ENCODE measurements at places on chromosomes 3 and 15. TPM values are rescaled to one million over a fixed set of nuclear protein-coding genes. Genes with fewer than 3 reads are reported as not detected.

GRCh38 chr3:44061961-44062360, 179.7 kb upstream of the TOPAZ1 start:
- DNase-seq = no peak

GRCh38 chr3:53554559-53555067, 60.2 kb downstream of the CACNA1D start:
- DNase-seq = no peak

- no peak for DNase-seq
These were observed 257.8 kb downstream of the CD47 start for GRCh38 chr3:107833043-107833442.

- no peak for DNase-seq
These were observed 11.7 kb downstream of the MRPS11 start for GRCh38 chr15:88479169-88479568.

GRCh38 chr3:191628571-191628970, 167.6 kb downstream of the PYDC2 start:
- no peak for DNase-seq

DNA sequence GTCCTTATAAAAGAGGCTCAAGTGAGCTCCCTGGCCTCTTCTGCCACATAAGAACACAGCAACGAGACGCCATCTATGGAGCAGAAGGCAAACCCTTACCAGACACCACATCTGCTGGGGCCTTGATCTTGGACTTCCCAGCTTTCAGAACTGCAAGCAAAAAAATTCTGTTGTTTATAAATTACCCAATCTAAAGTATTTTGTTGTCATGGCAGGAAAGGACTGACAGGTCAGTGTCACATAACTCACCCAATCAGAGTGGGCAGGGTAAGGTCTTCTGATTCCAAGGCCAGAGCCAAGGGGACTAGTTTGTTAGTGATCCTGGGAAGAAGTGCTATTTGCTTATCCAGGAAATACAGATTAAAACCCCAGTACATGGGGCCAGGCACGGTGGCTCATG, 98.9 kb downstream of the HMG20A start:
- no peak for DNase-seq

- DNase-seq = no peak
These were observed 26.3 kb downstream of the B3GNT5 start for GRCh38 chr3:183279371-183279770.

- DNase-seq = no peak
These were observed 660 bp downstream of the NECTIN3 start for GRCh38 chr3:111072031-111072921.

GRCh38 chr3:72338942-72339669, 509.1 kb downstream of the SHQ1 start:
- peak; percentile 82 for DNase-seq

DNA sequence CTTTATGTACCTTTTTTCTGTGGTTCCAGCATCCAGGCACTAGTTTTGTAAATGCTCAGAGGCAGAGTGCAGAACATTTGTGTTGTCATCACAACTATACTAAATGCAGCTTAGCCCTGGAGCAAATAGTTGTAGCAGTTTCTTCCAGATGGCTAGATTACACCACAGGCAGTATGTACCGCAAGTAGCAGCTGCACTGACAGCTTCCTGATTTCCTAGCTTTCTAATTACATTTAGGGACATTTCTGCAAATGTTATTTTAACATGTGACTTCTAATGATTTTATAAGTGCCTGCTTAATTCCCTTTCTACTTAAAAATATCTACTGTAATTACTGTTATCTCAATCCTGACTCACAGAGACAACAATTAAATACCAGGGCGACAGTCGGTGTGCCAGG, 106.5 kb downstream of the NR2E3 start:
- DNase-seq = no peak

DNA sequence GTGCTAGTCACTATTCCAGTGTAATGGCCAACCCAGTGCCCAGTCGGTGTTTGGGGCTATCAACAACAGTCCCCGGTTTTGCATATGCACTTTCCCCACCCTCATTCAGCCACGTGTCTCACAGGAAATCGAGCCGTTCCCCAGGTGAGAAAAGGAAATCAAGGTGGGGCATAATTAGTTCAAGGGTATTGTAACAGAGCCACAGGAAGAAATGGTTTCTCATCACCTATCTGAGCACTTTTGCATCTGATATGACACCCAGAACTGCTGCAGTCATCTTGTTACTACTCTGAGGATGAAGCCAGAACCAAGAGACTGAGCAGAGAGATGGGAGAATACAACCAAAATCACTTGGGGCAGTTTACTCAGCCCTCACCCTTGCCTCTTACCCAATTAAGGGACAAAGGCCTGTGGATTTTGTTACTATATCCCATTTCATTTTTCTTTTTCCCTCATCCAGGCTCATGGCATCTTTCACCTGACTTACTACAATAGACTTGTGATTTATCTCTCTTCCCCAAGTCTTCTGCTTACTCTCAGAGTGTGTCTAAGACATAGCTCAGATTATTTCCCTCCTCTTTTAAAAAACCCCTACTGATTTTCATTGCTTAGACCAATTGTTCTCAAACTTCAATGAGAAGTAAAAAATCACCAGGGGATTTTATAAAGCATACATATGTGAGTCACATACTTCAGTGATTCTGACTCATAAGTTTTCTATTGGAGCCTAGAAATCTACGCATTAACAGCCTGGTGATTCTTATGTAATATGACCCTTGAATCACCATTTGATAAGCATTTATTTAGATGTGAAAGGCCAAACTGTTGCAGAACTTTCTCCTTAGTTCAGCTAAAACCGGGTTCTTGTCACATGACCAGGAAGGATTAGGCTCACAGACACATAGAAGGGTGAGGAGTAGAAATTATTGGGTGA, 40.5 kb downstream of the TRAT1 start:
- DNase-seq = peak; percentile 59

DNA sequence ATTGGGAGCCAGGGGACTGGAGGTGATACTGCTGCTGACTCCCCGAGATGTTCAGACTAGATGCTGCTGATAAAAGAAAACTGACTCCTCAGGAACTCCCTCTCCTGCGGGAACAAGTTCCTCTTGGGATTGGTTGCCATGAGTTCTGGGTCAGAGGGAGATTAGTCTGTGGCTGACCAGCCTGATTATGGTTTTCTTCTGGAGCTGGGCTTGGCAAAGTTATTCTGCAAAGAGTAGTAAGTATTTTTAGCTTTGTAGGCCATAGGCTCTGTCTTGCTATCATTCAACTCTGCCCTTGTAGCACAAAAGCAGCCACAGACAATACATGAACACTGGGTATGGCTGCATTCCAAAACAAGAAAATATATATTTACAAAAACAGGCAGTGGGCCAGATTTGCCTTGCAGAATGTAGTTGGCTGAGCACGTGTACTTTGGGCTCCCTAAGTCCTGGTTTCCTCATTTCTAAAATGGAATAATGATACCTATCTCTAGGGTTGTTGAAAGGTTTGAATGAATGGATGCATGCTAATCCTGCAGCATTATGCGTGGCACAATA, 796.8 kb downstream of the AGBL1 start:
- DNase-seq = no peak

GRCh38 chr3:15453991-15454625, 26.7 kb downstream of the EAF1 start:
- no peak for DNase-seq

DNA sequence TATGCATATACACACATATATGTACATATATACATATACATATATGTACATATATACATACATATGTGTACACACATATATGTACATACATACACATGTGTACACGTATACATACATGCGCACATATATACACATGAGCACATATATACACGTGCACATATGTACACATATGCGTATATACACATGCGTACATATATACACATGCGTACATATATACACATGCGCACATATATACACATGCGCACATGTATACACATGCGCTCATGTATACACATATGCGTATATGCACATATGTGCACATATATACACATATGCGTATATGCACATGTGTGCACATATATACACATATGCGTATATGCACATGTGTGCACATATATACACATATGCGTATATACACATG, 353.0 kb downstream of the EDEM1 start:
- no peak for DNase-seq

GRCh38 chr3:10361375-10361774, 40.5 kb upstream of the SEC13 start:
- DNase-seq = no peak

DNA sequence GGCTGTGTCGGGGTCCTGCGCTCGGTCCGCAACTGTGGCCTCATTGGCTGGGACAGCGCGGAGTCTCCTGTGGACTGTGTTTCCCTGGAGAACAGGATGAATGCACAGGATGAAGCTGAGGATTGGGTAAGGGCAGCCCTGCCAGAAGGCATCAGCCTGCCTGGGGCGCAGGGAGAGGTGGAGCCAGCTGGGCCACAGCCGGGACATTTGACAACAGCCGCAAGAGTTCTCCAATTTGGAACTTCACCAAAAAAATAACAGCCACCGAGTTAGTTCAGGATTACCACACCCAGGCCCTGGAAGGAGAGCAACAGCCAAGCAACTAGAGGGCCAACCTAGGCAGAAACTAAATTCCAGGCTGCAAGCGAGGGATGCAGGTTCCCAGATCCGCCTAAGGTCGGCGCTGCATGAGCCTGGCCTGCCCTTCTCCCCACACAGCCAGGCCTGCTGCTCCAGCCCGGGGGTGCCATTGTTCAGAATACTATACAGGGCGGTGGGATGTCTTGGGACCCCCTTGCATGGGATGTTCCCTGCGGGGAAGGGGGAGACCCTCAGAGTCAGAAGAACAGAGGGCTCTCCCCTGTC, 229.3 kb downstream of the OCA2 start:
- DNase-seq = no peak

GRCh38 chr15:95368191-95368590, 962.3 kb upstream of the NR2F2 start:
- no peak for DNase-seq

DNA sequence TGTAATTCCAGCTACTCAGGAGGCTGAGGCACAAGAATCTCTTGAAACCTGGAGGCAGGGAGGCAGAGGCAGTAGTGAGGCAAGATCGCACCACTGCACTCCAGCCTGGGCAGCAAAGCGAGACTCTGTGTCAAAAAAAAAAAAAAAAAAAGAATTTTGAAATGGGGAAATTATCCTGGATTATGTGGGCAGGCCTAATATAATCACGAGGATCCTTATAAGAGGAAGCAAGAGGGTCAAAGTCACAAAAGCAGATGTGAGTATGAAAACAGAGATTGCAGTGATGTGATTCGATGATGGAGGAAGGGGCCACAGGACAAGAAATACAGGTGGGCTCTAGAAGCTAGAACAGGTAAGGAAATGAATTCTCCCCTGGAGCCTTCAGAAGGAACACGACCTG, 159.6 kb downstream of the LEKR1 start:
- no peak for DNase-seq

- no peak for DNase-seq
These were observed 30.7 kb upstream of the RPS17 start for GRCh38 chr15:82570721-82571508.

DNA sequence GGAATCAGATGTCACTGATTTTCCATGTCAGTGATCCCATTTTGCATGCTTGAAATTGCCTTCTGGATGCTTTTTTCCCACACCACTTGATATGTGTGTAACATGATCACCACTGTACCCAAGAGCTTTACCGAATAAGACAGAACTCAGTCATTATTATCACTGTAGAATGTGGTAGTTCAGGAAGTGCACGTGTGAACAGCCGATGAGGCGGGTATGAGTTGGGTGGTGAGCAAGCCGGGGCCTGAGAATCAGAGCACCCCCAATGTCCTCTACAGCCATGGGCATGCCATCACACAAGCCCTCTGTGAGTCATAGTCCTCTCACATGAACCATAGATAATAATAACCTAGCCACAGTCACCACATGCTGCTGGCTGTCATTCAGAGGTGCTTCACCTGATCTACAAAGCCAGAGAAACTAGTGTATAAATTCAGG, 470.8 kb downstream of the SOX2 start:
- no peak for DNase-seq

- no peak for DNase-seq
These were observed 59.4 kb upstream of the IMPG2 start for GRCh38 chr3:101379658-101380376.

DNA sequence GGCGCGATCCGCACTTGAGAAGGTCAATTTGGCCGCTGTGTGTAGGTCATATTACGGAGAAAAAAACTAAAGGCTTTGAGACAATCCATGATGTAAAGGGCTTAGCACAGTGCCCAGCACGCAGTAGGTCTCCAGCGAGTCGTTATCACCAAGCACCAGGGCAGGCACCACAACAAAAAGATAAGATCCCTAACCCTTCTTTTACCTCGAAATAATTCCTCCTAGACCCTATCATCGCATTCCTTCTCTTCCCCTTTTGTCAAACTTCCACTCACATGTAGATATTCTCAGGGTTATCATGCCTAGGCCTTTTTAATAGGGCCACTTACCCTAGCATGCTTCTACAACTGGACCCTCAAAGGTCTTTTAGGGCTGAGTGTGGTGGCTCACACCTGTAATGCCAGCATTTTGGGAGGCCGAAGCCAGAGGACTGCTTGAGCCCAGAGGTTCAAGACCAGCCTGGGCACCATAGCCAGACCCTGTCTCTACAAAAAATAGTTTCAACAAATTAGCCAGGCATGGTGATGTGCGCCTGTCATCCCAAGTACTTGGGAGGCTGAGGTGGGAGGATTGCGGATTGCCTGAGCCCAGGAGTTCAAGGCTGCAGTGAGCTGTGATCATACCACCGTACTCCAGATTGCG, 13.5 kb downstream of the ZNF774 start:
- DNase-seq = no peak

- no peak for DNase-seq
These were observed 9.5 kb downstream of the NECTIN3 start for GRCh38 chr3:111081008-111081545.

DNA sequence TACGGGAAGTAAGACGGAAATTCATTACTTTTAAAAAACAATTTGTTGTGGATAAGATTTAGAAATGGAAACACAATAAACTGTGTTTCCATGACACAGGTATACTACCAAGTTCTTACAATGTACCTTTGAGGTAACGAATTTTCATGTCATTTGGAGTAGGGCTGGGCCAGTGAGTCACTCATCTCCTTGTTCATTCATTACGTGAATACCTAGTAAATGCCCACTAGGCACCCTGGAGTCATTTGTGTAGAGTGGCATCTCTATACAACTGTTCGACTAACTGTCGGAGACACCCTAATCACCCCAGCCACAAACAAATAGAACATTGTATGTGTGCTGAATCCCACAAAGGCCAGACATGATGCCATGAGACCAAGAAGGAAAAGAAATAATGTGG, 94.8 kb downstream of the IGF1R start:
- DNase-seq = no peak

GRCh38 chr15:86055688-86056087, 24.0 kb upstream of the AGBL1 start:
- DNase-seq = no peak

GRCh38 chr3:124576565-124577493, 153.4 kb upstream of the UMPS start:
- no peak for DNase-seq

PCLAF gene
- polyA plus RNA-seq = 93.8 TPM

MOBP gene
- not detected for polyA plus RNA-seq

CLDN16 gene
- polyA plus RNA-seq = 0.04 TPM

TRH gene
- polyA plus RNA-seq = not detected

CADPS gene
- polyA plus RNA-seq = 0.06 TPM

FRMD5 gene
- polyA plus RNA-seq = 5.2 TPM

PCBP4 gene
- 54.6 TPM for polyA plus RNA-seq

CCDC9B gene
- 5.5 TPM for polyA plus RNA-seq

ZNF385D gene
- 0.15 TPM for polyA plus RNA-seq

RSL24D1 gene
- polyA plus RNA-seq = 119 TPM

TNNC1 gene
- polyA plus RNA-seq = 1.9 TPM

C3orf49 gene
- polyA plus RNA-seq = not detected

DNASE1L3 gene
- polyA plus RNA-seq = not detected

SAMD7 gene
- polyA plus RNA-seq = not detected

LYZL4 gene
- polyA plus RNA-seq = not detected

CTXN2 gene
- not detected for polyA plus RNA-seq

CPN2 gene
- not detected for polyA plus RNA-seq

HIGD2B gene
- not detected for polyA plus RNA-seq

HACL1 gene
- 22.0 TPM for polyA plus RNA-seq

All from AG04450 (cell line).